Fibroblast of lung (primary cell): ENCODE measurements at places on chromosomes 3 and 15. TPM values are rescaled to one million over a fixed set of nuclear protein-coding genes. Genes with fewer than 3 reads are reported as not detected.

DNA sequence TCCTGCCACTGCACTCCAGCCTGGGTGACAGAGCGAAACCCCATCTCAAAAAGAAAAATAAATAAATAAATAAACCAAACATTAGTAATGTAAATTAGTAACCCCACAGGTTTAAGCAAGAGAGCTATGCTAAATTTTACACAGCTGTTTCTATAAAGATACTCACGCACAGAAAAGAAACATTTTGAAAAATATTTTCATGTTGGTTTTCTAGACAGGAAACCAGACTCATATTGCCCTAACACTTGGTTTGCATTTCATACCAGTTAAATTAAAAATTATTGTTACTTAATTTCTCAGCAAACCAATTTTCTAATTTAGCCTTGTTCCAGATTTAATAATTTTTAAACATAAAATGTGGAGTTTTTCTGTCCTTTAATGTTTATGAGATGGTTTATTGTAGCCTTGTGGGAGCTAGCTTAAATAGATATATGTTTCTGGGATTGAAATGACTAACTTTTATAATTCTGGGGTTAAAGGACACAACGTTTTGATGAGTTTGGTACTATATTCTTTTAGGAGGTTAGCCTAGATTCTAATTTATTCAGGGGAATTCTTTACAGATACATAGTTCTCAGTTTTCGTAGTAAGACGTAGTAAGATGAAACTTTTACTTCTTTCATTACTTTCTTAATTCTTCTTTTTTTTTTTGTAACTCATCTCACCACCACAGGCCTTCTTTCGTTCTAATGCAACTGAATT is 42.6 kb upstream of the SLC4A7 start:
- no peaks in the 10 kb centered on the region for H3K27me3 ChIP-seq
- H3K36me3 ChIP-seq = no peaks in the 10 kb centered on the region
- no peak for DNase-seq

GRCh38 chr3:6989608-6990291 is 128.8 kb downstream of the GRM7 start:
- no peak overlapping the region for H3K4me3 ChIP-seq
- peak; percentile 2 for DNase-seq
- H3K4me1 ChIP-seq = no peaks in the 10 kb centered on the region

DNA sequence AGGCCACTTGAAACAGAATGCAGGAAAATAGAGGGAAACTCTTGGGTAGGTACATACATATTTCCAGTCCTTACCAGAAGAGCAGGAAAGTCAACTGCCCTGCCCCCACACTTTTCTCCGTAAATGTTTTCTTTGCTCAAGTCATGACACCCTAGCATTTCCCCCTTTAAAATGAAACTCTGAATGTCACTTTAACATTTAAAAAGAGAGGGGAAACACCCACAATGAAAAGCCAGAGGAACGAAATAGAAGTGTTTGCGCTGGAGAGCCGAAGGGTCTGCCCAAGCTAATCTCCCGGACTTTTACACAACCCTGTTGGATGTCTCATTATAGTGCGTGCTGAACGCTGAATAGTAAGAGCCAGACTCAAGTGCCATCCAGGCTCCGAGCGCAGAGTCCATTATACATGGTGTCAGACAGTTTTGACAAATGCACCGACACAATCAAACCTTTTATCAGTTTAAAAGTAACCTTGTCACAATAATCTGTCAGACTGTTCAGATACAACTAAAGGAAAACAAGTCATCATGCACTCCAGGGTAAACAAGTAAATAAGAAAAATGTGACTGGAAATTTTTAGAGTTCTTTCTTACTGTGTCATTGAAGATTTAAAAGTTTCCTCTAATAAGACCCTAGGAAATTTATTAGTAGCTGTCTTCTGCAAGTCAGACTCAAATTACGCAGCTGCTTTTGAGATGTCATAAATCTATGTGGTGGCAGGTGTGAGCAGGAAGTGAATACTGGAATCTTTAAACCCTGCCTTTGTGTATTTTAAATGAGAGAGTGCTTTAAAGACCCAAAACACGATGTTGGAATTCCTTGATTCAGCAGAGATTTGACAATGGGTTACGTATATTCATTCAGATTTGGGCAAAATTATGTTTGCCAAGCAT is 159.8 kb downstream of the RBMS3 start:
- H3K36me3 ChIP-seq = no peaks in the 10 kb centered on the region
- no peak overlapping the region for H3K27ac ChIP-seq
- DNase-seq = no peak
- H3K27me3 ChIP-seq = no peaks in the 10 kb centered on the region
- no peak overlapping the region for H3K4me3 ChIP-seq

DNA sequence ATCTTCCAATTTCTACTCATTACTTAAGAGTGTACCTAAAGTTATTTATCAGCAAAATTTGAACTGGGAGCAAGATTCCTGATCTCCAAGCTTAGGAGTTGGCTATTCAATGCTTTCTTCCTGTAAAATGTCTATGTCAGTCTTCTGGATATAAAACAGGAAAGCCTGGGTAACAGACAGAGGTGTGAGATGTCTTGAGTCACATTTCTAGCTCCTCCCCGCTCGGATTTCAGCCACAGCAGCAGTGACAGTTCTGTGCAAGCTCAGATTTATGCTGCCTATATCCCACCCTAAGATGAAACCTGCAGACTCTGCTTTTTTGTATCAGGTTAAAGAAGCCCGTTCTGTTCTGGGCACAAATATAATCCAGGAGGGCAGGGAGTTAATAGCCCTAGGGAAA is 2.1 kb upstream of the ARMC8 start:
- H3K4me1 ChIP-seq = peaks cover 2% of the 10 kb centered on the region
- H3K27me3 ChIP-seq = peaks cover 4% of the 10 kb centered on the region
- no peak for DNase-seq
- H3K36me3 ChIP-seq = no peaks in the 10 kb centered on the region

DNA sequence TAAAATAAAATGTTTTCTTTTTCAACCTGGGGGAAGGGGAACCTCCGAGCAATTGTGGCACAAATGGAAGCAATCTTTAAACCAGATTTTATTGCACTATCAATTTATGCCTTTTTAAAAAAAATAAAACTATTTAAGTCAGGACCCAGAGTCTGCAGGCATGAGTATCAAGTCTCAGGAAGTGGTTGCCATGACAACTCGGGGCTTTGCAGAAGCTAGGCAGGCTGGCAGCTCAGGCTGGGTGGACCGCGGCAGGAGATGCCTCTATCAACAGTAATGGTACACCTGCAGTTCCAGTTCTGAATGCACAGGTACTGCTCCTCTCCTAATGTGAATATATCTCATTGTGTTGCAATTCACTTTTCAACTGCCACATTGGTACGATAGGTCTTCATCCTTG is 447.7 kb downstream of the GABRG3 start:
- no peaks in the 10 kb centered on the region for H3K27me3 ChIP-seq
- H3K36me3 ChIP-seq = no peaks in the 10 kb centered on the region
- no peaks in the 10 kb centered on the region for H3K4me1 ChIP-seq
- no peak overlapping the region for H3K4me3 ChIP-seq
- no peak overlapping the region for H3K27ac ChIP-seq

- H3K36me3 ChIP-seq = no peaks in the 10 kb centered on the region
- no peaks in the 10 kb centered on the region for H3K27me3 ChIP-seq
- H3K27ac ChIP-seq = no peak overlapping the region
- H3K4me1 ChIP-seq = no peaks in the 10 kb centered on the region
- no peak for DNase-seq
- H3K4me3 ChIP-seq = no peak overlapping the region
Measured at GRCh38 chr15:41690636-41691035, 30.4 kb downstream of the MGA start.

DNA sequence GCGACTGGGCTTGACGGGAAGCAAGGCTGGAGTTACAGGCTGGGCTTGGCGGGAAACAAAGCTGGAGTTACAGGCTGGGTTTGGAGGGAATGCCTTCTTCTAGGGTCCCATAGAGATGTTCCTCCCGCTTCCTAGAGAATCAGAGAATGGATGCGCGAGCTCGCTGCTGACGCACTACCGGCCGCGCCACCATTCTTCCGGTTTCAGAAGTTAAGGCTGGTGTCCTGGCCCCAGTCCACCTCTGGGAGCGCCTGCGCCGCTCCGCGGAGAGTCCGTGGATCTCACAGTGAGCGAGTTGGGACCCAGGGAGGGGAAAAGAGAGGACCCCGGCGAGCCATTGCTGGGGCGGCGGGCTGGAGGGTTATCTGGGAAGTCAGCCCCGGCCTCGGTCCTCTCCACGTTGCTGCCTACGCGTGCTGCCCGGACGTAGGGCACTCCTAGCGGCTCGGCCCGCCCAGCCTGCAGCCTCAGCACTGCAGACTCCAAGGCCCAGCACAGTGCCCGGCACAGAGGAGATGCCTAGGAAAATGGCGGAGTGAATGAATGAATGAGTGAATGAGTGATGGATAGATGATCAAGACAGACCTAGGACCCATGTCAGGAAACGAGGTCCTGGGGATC is at the start of gene ZNF502:
ZNF502 (plus strand) TSS at position 206 of the 621 bp plus-strand sequence. CDS start 7,602 bp downstream, outside the sequence.
- peak; percentile 91 for DNase-seq
- H3K4me3 ChIP-seq = peak within 1 kb of the TSS; percentile 87
- H3K27ac ChIP-seq = peak within 1 kb of the TSS; percentile 43
- H3K36me3 ChIP-seq = no peaks in the 10 kb centered on the region
- H3K4me1 ChIP-seq = no peaks in the 10 kb centered on the region
- H3K27me3 ChIP-seq = no peaks in the 10 kb centered on the region

GRCh38 chr3:183275937-183276336 is 22.9 kb downstream of the B3GNT5 start:
- DNase-seq = no peak
- H3K4me1 ChIP-seq = no peaks in the 10 kb centered on the region
- no peaks in the 10 kb centered on the region for H3K36me3 ChIP-seq
- no peaks in the 10 kb centered on the region for H3K27me3 ChIP-seq
- no peak overlapping the region for H3K27ac ChIP-seq
- no peak overlapping the region for H3K4me3 ChIP-seq

GRCh38 chr3:195260280-195260905 is 10.6 kb downstream of the XXYLT1 start:
- peak overlapping the region; percentile 10 for H3K27ac ChIP-seq
- DNase-seq = no peak
- no peaks in the 10 kb centered on the region for H3K27me3 ChIP-seq
- peaks cover 14% of the 10 kb centered on the region for H3K4me1 ChIP-seq

GP9 gene
- not detected in 2 replicates for total RNA-seq

CCR9 gene
- not detected in 2 replicates for total RNA-seq

TIMP4 gene
- total RNA-seq = 9.8 and 12.6 TPM in 2 replicates

CCR1 gene
- 1.3 and 6.6 TPM in 2 replicates for total RNA-seq
